ENCODE measurements at places on chromosomes 13 and 19.

- DNase-seq, result no peak
Measured at GRCh38 chr19:39677961-39678889, 22.5 kb downstream of the LGALS16 start.

DNA sequence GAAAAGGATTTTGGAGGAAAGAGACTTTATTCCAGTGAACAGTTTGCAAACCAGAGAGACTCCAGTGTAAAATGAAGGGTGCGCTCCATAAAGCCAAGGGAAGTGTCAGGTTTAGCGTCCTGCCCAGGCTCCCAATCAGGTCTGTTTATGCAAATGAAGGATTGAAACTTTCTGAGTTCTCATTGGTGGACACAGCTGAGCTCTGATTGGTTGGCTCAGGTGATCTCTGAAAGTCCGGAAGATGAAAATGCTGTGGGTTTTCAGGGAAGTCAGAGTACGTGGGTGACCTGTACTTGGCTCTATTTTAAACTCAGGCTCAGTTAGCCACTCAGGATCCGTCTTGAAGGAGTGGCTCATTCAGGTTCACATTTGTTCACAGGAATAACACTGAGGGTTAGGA, 28.7 kb upstream of the CD33 start:
- DNase-seq, result no peak

DNA sequence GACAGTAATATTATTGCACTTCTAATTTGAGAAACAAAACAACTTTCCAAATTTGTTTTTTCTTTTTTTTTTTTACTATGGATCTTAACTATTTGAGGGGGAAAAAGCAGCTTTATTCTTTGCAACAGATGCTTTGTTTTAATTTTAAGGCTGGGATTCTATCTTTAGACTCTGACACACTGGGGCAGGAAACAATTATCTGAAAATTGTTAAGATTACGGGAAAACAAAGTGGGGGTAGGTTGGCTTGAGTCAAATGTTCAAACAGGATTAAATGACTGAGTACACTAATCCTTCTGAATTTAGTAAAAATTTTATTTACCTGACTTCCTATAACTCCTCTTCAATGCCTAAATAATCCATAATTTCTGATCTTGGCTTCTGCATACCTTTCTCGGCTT, 543.2 kb downstream of the SLITRK6 start:
- no peak for DNase-seq

DNA sequence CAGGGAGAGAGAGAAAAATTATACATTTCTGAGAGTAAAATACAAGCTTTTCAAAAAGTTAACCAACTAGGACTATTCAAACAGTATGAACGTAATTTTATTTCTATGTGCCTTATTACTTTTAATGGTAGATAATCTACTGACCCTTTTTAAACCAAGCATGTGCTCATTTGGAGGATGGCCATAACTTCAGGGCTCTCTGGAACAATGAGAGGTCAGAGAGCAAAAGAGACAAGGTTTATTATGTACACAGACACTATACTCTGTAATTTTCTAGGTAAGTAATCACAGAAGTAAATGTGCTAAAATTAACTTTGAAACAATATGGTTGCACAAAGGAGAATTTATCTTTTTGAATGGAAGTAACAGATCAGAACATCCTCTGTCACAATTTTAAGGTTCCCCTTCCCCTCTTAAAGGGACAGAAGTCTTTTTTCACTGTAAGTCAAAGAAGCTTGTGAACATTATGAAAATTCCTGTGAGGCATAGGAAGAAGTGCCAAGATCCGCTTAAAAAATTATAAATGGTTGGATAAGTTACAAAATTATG, 1.0 kb downstream of the POSTN start:
- DNase-seq, result peak; percentile 33

DNA sequence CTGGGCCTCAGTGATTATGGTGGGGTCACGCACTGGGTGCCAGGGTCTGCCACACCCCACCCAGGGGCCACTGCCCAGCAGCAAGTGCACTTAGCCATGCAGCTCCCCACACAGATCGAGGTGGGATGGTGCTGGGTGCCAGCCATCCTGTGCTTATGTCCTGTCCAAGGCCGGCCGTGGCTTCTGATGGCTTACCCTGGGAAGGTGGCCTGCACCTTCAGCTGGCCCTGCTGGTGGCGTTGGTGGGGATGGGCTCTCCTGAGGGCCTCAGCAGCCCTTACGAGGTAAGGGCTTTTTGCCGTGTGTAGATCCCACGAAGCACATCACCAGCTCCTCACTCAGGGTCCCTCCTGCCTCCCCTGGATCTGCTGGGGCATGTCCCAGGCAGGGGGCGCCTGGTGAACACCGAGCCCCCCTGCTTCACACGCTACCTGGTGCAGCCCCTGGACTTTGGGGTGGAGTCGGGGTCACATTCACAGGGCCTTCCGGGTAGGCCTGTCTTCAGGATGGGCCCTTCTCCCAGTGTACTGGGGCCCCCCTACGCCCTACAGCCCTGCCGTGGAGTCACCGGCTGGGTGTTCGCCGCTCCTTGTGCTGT, 46.6 kb downstream of the CRTC1 start:
- no peak for DNase-seq
